ENCODE measurements at places on chromosomes 16 and 17.
A peak's percentile ranks its signal among the peaks of the same experiment; 100 is the strongest.

GRCh38 chr17:46818316-46818928 lies at the start of gene WNT3:
Gene WNT3, minus strand, starts transcription at chr17:46818692. Its CDS starts 95 bp downstream, at chr17:46818597.
- peak; percentile 41 for DNase-seq

GRCh38 chr16:80058214-80058613 lies 457.7 kb upstream of the MAF start:
- DNase-seq = peak; percentile 80

DNA sequence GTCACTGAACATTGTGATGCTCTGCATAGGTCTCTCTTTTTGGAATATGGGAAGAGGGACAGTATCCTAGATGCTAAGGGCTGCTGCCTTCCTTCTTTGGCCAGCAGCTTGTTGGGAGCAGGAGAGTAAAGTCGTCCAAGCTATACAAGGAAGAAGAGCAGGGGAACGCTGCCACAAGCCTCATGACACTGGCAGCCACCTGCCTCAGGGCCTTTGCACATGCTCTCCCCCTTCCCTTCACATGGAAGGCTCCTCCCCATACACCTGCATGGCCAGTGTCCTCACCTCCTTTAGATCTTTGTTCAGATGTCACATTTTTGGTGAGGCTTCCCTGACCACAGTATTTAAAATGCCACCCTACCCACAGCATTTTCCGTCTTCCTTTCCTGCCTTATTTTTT lies 78.1 kb upstream of the CRHR1 start:
- no peak for DNase-seq

DNA sequence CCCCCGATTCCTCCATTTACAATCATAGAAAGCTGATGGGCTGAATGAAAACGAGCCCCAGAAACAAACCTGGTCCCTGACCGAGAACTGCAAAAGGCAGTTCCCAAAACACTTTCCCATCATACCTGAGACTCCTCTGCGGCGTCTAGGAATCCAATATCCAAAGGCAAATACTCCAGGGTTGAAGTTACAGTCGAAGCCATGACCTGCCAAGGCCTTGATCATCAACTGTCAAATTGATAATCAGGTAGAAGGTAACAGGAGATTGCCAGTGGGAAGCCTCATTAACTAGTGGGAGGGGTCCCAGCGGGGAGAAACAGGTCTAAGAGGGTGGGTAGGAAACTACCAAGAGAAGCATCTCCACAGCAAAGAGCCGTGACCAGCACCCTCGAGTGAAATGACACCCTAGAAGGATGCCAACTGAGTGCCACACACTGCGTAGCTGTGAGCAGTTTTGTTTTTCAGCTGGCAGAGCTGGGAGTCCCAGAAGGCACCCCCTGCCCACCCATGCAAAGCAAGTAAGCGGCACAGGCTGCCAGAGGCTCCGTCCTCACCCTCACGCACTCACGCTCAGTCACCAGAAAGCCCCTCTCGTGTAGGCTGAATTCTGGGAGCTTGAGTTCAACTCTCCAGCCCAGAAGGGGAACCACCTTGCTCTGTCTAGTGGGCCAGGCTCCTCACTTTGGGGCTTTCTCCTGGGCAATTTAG lies 146.1 kb downstream of the GAS7 start:
- no peak for DNase-seq

GRCh38 chr17:28567604-28568003 lies 3.7 kb downstream of the PIGS start:
- DNase-seq = no peak

All from Right ventricle myocardium superior (tissue), 1 donor.